ENCODE measurements at places on chromosomes 11 and 22.

DNA sequence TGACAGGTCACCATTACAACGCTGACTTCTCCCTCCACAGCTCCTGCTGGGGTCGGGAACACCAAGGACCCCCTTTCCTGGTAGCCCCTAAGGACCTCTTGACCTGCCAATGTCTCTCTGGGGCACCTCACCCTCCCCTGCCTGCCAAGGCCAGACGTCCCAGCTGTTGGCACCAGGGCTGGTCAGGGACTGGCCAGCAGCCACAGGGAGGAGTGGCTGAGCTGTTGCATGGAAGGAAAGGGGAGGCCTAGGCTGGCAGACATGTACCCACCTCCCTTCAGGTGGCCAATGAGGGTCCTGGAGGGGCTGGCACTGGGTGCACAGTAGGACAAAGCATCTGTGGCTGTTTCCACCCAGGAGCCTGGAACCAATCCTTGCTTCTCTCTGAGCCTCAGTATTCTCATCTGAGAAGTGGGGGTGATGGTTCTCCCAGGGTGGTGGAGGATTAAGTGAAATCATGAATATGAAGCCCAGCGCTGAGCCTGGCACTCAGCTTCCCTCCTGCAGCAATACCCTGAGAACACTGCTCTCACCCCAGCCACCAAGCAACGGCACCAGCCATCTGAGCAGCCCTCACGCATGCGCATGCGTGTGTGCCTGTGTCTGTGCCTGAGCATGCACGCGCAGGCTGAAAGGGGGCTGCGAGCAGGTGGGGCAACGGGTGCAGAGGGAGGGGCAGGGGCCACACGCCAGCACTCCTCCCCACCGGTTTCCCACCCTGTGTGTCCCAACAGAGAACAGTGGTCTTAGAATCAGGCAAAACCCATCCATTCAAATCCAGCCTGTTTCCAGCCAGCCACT, 5.9 kb downstream of the KCNJ4 start:
- no peak for DNase-seq

- DNase-seq = peak; percentile 43
Observed at GRCh38 chr11:45580399-45580798, 85.0 kb downstream of the CHST1 start.

- DNase-seq = no peak
Observed at GRCh38 chr22:19762568-19763457, 2.2 kb downstream of the TBX1 start.

DNA sequence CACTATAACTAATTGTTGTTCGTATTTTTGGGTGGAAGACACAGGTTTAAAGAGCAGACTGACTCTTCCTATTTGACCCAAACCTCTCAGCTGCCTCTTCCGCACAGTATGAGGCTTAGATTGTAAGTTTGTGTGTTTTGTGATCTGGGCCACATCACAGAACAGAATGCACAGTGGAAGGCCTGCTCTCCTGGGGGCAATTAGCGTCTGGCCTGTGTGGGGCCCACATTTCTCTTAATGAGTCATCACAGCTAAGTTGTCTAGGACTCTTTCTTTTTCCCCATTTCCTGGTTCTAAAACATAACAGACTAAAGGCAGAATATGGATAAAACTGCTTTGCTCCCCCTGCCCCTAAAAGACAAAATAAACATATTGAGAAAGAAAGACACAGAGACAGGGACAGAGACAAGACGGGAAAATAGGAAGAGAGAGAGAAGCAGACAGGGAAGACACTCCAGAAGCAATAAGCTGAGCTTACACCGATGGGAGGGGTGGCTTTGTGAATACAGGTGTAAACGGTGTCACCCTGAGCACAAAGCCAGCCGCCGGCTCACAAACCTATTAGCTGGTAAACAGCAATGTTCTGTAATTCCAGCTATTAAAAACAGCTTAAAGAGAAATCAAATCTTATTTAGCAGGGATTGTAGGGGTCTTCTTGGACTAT, 127.4 kb upstream of the OPCML start:
- no peak for DNase-seq

GRCh38 chr22:35977136-35977535, 51.5 kb downstream of the RBFOX2 start:
- no peak for DNase-seq

- no peak for DNase-seq
Observed at GRCh38 chr22:43245717-43246116, 58.8 kb upstream of the TTLL12 start.

DNA sequence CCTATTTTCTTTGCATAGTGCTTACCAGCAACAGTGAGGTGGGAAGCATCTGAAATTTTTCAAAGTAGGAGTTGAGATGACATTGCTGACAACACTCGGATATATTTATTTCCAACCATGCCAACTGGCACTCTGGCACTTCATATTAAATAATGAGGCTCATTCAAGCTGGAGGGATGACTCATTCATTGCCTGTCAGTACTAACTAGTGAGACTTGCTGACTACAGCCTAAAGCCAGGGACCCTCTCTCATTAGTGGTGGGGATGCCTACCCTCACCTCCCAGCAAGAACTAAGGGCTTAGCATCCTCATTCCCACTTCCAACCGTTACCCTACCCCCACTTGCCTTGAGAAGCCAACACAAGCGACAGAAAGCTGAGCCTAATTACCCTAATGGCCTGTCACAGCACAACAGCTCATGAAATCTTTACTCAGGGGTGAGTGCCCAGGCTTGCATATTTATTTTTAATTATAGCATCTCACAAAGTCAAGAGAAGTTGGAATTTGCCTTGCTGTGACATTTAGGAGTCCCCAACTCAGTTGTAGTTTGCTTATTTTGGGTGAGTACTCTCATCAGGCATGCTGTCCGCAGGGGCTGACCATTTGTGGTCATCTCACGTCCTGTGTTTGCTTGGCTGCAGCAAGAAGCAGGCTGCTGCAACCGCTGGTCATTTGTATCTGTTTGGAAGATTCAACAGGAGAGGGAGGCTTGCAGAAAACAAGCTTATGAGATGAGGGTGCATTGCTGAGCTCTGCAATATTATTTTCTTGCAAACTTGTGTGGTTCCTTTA, 181.6 kb upstream of the POU2AF2 start:
- DNase-seq = peak; percentile 47

DNA sequence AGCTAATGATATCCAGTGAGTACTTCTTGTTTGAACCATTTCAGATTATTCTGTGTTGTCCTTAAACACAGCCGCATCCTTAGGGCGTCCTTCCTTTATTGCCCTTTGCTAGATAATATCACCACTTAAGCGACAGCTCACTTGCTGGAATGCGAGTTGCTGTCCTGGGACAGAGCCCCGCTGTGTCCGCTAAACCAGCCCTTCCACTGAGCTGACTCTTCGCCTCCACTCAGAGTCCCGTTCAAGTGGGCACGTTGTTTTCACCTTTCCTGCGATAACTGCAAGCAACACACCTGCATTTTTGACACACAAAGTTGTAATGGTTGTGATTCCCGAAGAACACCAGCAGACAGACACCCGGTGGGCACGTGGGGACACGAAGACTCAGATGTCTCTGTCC, 140.0 kb downstream of the TBC1D22A start:
- DNase-seq = no peak

GRCh38 chr11:58503361-58503856, 4.5 kb downstream of the OR5B21 start:
- no peak for DNase-seq

DNA sequence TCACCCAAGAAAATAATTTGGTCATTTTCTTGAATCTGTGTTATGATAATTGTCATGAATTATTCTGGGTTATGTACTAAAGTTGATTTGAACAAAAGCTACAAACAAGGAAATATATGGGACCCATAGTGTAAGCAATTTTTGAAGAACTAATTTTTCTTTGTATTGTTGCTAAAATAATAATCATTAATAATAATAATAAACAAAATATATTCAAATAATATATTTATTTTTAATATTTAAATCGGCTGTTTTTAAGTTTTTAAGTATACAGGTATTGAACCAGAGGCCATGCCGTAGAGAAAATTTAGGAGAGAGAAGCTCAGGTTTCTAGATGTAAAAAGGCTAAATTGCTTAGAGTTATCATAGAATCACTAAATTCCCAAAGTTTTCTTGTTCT, 747.3 kb downstream of the LUZP2 start:
- no peak for DNase-seq

- DNase-seq = no peak
Observed at GRCh38 chr22:23457380-23457985, 122.6 kb downstream of the IGLL1 start.

DNA sequence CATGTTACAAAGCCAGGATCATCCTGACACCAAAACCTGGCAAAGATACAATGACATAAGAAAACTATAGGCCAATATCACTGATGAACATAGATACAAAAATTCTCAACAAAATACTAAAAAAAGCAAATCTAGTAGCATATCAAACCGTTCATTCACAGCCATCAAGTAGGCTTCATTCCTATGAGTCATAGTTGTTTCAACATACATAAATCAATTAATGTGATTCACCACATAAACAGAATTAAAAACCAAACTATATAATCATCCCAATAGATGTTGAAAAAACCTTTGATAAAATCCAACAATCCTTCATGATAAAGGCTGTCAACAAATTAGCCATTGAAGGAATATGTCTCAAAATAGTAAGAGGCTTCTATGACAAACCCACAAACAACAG, 1007.2 kb upstream of the RAG2 start:
- DNase-seq = peak; percentile 2

DNA sequence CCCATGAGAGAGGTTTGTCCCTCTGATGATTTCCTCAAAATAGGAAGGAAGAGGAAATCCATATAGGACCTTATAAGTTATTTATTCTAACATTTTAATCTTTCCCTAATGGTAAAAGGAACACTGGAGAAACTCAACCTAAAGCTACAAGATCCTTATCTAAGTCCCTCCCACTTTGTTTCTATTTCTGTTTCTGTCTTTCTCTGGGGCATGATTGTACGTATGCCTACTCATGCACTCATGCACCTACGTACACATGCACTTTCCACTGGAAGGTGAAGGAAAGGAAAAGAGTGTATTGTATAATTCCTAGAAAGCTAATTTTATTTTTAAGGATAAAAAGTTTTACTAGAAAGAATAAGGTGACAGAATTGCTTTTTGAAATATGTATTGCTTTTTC, 125.0 kb downstream of the RAB38 start:
- DNase-seq = no peak

- DNase-seq = no peak
Observed at GRCh38 chr11:57674251-57674650, 6.3 kb downstream of the ZDHHC5 start.

GRCh38 chr11:66878474-66878873, 21.6 kb downstream of the LRFN4 start:
- DNase-seq = no peak

DNA sequence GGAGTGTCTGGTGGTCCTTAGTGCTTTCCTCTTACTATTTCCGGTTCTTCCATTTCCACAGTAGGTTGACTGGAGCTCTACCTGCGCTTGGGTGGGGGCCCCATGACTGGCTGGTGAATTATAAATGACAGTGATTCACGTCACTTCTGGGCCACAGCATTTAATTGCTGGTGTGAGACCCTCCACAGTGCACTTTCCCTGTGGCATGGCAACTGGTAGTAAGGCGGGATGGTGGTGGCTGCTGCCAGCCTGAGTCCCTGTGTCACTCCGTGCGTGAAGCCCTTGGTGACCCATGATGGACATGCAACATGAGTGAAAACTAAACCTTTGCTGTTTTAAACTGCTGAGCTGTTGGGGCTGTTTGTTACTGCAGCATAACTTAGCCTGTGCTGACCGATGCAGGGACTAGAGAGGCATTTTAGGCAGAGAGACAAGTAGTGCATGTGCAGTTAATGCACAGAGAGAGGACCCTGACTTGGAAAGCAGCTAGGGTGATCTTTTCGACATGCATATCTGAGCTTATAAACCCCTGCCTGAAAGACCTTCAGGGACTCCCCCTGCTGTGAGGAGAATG, 3.1 kb downstream of the PRDM11 start:
- DNase-seq = no peak

- peak; percentile 40 for DNase-seq
Observed at GRCh38 chr11:47179655-47179991, 2.9 kb upstream of the ARFGAP2 start.

- DNase-seq = no peak
Observed at GRCh38 chr22:44460287-44460686, 37.7 kb downstream of the RTL6 start.

DNA sequence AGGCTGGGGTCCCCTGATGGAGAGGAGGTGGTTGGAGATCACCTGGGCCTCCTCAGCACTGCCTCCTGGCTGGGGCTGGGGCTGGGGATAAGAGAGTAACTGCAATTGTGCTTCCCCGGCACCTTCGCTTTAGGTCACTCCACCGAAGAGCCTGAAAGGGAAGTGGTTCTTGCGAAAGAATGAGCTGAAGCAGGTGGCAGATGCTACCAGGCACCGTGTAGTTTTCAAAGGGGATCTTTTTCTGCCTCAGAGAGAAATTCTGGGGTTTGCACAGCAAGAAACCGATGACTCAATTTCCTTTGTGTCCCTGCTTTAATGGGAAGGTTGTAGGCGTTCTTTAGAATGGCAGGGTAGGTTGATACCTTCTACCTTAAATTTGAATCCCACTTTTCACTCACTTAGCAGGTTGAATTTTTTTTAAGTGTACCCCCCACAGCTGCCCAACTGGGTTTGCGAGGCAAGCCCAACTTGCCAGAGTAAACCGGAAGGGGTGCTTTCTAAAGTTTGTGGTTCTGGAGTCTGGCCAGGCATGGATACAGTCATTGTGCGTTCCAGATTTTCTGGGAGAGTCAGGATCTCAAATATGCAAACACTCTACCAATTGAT, 5.3 kb downstream of the CD44 start:
- DNase-seq = peak; percentile 75

DNA sequence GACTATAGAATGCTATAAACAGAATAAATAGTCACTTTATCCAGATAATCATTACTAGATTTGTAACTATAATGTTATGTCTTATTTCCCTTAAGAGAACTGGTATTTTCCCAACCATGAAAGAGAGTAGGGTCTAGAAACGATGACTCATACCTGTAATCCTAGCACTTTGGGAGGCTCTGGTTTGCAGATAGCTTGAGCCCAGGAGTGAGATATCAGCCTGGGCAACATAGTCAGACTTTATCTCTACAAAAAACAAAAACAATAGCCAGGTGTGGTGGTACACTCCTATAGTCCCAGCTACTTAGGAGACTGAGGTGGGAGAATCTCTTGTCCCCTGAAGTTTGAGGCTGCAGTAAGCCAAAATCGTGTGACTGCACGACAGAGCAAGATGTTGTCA, 30.9 kb downstream of the OR52A5 start:
- DNase-seq = no peak

- DNase-seq = no peak
Observed at GRCh38 chr22:50104141-50104544, 14.3 kb downstream of the MOV10L1 start.

DNA sequence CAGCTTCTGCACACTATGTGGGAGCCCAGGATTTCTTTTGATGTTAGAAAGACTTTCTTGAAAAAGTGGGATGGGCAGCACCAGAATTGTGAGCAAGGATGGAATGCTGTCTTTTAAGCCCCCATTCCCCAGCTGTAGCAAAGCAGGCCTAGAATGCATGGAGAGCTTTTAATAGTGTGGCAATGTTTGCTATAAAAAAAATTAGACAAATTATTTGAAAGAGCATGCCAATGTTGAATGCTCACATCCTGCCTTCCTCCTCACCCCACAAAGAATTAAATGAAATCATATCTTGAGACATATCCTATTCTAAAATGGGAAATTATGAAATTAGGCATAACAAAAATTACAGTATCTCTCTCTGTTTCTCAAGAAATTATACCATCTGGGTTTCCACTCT, 154.7 kb downstream of the C11orf91 start:
- no peak for DNase-seq

Measured in fibroblast of mammary gland (primary cell).